ENCODE measurements at places on chromosomes 7 and 10.

GRCh38 chr10:60714233-60714632 is 64.0 kb upstream of the CDK1 start:
- no peak for DNase-seq

DNA sequence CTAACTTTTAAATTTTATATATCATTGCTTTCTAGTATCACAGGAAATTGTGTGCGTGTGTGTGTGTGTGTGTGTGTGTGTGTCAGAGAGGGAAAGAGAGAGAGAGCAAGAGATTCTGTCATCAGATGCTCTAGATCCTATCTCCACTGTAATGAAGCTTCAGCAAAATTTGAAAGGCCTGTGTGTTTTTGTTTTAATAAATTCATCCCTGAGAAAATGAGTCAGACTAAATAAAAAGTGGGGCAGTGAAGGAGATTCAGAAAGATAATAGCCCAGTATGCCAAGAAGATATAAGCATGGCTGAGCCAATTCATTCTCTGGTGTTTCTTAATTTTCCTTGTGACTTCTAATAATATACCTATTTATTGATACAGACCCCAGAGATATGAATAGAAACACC is 184.2 kb upstream of the TMEM196 start:
- DNase-seq, result peak; percentile 38

DNA sequence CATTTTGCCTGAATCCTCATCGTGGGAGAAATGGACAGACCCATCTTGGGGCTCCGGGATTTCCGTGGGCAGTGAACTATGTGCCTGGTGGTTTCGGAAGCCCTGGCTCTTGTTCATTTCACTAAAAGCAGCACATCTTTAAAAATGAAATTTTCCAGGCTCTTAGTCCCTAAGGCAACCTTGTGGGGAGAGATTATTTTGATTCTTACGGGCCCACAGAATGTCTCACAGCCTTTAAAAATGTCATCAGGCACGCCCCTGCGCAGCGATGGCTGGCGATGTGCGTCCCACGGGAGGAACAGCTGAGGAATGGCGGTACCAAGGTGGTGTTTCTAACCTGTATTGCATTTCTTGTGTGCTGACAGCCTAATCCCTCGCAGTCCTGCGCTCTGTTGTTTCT is 189.7 kb downstream of the CCDC3 start:
- DNase-seq, result no peak

DNA sequence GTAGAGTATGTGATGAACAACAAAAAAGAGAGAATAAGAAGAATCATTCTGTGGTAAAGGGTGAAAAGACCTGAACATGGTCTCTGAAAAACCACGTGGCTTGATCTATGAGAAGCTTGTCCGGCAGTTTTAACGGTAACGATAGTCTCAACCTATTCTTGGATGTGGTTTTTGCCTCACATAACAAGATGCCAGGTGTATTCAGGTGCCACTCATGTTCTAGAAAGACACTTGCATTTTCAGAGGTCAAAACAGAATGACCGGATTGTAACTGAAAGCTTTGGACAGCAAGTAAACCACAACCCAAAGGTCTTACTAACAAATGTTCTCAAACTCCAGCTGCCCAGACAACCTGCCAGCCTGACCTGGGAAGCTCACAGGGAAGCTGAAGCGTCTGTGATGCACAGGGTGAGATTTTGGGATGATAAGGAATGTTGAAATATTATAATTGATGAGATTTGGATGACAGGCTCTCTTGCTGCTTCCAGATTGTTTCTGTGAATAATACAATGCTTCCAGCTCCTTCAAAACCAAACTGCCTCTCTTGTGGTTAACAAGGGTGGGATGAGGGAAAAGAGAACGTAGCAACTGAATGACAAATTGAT is 137.4 kb upstream of the GRB10 start:
- no peak for DNase-seq

- no peak for DNase-seq
Measured at GRCh38 chr10:29033311-29033940, 255.4 kb upstream of the LYZL1 start.

GRCh38 chr10:77793831-77794230 is 132.7 kb downstream of the DLG5 start:
- no peak for DNase-seq
